Ovary (tissue), 10 donors: ENCODE measurements at places on chromosomes 12 and 14. TPM values are rescaled to one million over a fixed set of nuclear protein-coding genes. Genes with fewer than 3 reads are reported as not detected.

The FLVCR2 gene
- total RNA-seq: 1.8 TPM

GRCh38 chr12:127435439-127435838 is 831.5 kb upstream of the TMEM132C start:
- no peaks in the 10 kb centered on the region for H3K4me1 ChIP-seq
- no peaks in the 10 kb centered on the region for H3K36me3 ChIP-seq
- H3K27me3 ChIP-seq: no peaks in the 10 kb centered on the region
- no peak overlapping the region for H3K4me3 ChIP-seq
- no peak overlapping the region for H3K27ac ChIP-seq

DNA sequence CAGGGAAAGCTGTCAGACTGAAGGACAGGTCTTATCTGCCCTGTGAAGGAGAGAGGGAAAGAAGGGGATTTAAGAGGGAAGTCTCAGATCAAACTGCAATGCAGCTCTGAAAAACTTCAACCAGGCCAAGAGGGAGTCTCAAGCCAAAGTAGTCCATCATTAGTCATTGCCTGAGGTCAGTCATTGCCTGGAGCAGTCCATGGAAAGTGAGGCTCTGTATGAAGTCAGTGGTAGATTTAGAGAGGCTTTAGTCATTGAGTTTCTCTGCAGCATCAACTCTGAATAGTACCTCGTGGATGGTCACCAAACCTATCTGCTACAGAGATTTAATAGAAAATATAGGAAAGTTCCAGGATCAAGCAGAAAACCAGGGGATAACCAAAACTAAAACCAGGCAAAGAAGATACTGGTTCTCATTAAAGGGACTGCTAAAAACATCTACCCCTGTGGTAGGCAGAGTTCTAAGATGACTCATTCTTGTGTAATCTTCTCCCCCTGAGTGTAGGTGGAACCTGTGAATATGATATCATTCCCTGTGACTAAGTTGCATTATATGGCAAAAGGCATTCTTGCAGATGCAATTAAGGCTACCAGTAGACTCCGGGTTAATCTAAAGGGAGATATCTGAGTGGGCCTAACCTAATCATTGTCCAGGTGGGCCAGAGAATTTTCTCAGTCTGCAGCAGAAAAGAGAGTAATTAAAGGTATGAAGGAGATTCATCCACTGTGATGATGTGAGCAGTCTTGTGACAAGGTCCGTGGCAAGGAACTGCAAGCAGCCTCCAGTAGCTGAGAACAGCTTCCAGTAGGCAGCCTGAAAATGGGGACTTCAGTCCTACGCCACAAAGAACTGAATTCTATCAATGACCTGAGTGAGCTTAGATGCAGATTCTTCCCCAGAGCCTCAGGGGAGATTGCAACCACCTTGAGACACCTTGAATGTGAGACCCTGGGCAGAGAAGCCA is 123.1 kb downstream of the GALC start:
- H3K4me1 ChIP-seq: no peaks in the 10 kb centered on the region
- no peaks in the 10 kb centered on the region for H3K36me3 ChIP-seq
- no peaks in the 10 kb centered on the region for H3K27me3 ChIP-seq
- no peak overlapping the region for H3K4me3 ChIP-seq

GRCh38 chr14:29216268-29217232 is 450.0 kb downstream of the FOXG1 start:
- H3K4me1 ChIP-seq: peaks cover 2% of the 10 kb centered on the region
- DNase-seq: no peak
- H3K4me3 ChIP-seq: no peak overlapping the region
- H3K36me3 ChIP-seq: no peaks in the 10 kb centered on the region

DNA sequence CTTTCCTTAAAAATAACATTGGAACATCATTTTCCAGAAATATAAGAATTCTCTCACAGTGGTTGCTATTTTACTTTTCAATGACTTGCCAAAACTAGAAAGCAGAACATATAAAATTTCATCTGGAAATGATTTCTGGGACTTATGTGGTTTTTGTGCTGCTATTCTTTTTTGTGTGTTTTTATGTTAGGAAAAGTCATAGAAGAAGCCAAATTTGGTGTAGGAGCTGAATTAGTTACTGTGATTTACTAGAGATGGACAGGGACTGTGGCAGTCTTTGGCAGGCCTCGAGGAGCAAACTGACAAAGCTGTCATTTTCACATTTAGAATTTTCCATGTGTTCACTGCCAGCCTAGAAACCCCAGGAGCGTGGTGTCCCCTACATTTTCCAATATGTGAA is 38.3 kb upstream of the LDHB start:
- no peaks in the 10 kb centered on the region for H3K27me3 ChIP-seq
- no peak overlapping the region for H3K27ac ChIP-seq
- H3K4me1 ChIP-seq: no peaks in the 10 kb centered on the region
- H3K36me3 ChIP-seq: no peaks in the 10 kb centered on the region
- no peak overlapping the region for H3K4me3 ChIP-seq
